ENCODE measurements at places on chromosomes 2 and 18.

- DNase-seq: no peak
These were observed 26.5 kb downstream of the KIAA2012 start for GRCh38 chr2:202099515-202099914.

- DNase-seq: no peak
These were observed 327.6 kb upstream of the ZEB2 start for GRCh38 chr2:144847347-144848080.

- no peak for DNase-seq
These were observed 1.4 kb downstream of the SOX11 start for GRCh38 chr2:5693287-5694201.

GRCh38 chr2:15894481-15895144 lies 45.7 kb upstream of the MYCN start:
- no peak for DNase-seq

DNA sequence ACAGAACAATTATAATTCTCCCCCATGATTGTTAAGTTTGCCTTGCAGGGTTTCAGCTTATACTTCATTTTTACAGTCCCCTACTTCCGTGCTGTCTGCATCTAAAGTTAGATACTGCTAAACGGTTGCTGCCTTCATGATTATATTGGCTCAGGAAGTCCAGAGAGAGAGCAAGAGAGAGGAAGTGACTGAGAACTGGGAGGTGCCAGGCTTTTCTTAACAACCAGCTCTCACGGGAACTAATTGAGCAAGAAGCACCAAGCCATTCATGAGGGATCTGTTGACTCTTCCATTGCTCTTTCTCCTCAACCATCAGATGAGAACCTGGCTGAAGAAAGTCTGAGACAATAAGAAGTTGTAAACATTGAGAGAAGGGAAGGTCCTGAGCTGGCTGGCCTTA lies 125.5 kb upstream of the SIX2 start:
- no peak for DNase-seq

GRCh38 chr2:48946449-48947048 lies 191.0 kb upstream of the LHCGR start:
- DNase-seq: peak; percentile 9

DNA sequence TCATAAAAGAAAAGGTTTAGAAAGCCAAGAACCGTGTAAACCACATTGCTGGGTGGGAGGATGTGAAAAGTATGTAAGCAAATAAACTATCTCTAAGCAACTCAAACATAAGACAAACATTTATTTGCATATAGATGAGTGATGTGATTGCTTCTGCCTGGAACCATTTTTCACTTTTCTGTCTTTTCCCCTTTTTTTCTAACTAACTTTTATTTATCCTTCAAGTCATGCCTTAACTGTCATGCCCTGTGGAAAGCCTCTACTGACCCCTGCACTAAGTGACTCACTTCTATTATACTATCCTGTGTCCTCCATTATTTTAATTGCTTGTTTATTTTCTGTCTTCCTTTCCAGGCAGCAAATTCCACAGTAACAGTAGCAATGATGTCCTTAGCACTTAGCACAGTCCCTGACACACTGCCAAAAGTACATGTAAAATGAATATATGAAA lies 87.5 kb upstream of the CTAGE1 start:
- DNase-seq: no peak

DNA sequence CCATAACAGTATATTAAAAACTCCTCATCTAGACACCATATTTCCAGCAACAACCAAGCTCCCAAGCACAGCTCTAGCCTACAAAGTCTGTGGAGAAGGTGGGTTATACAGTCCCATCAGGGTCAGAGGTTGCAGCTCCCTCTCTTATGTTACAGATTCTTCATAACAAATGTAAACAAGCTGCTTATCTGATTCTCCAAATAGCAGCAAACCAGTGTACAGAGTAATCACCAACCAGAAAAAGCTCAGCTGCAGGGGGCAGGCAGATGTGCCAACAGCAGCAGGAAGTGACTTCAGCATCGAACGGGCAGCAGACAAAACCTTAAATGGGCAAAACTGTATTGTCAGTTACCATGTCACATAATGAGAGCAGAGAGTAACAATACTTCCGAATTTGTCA lies 52.9 kb upstream of the NABP1 start:
- DNase-seq: peak; percentile 89

- no peak for DNase-seq
These were observed 1009.9 kb upstream of the NXPH2 start for GRCh38 chr2:139790136-139790535.
